ENCODE measurements at places on chromosomes 16 and 17.

DNA sequence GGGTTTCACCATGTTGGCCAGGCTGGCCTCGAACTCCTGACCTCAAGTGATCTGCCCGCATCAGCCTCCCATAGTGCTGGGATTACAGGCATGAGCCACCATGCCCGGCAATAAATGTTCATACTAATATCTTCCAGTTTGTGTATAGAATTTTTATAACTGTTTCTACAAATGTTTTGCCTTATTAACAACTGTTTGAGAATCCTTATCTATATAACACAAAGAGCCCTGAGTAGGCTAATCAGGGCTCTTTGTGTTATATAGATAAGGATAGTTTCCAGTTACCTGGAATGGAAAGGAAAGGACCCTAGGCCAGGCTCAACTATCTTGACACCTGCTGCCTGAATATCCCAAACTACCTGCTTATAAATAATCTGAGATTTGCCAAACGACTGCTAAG, 16.9 kb downstream of the TERF2 start:
- no peak for DNase-seq

DNA sequence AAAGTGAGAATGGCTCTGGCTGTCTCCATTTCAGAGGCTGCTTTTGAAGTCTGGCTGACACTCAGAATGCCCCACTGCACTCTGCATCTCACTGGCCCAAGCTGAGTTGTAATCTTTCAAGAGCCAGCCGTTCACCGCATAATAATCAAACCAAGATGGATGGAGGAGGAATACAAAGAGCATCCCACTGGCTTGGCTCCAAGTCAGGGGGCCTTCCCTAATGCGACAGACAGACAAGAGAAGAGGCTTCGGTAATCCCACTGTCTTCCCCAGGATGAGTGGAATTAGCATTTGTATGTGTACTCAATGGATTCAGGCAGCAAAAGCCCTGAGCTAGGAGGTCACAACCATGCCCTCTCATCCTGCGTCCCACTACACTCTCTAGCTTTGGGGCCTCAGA, 68.0 kb downstream of the CBLN1 start:
- no peak for DNase-seq

DNA sequence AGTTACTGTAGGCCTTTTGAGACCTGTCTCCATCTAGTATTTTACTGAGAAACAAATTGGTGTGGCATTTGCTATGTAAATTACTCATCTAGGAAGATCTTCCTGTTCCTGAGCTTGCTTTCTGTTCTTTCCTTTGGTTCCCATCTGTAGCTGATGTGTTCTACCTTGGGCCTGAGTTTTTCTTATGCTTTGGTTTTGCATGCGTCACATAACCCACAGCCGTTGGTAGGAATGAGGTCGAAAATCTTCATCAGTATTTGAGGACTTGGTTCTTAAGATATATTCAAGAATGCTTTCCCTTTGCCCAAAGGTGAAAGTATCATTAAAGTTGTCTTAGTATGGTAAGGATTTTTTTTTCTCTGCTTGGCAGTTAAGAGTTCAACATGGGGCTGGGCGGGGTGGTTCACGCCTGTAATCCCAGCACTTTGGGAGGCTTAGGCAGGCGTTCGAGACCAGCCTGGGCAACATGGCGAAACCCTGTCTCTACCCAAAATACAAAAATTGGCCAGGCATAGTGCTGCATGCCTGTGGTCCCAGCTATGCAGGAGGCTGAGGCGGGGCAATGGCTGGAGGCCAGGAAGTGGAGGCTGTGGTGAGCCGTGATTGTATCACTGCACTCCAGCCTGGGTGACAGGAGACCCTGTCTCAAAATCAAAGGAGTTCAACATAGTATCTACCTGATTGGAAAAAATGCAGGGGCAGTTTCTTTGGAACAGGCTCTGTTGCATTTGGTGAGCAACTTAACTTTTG, 28.8 kb downstream of the IST1 start:
- no peak for DNase-seq

DNA sequence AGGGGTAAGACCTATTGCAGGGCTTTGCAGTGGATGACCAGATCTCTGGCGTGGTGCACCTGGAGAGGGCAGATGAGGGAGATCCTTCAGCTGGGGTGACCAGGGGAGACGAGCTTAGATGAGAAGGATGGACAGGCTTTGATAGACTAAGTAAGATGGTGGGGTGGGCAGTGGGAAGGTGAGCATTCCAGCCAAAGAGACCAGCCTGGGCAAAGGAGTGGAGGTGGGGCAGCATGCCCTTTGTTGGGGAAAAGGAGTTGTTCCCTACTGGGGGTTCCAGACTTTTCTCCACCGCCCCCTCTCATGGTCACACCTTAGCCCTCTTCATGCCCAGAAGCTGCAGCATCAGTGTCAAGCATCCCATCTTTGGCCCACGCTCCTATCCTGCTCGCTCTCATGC, 27.6 kb downstream of the ANKRD40 start:
- DNase-seq = no peak

GRCh38 chr16:11755022-11755760, 12.5 kb upstream of the TXNDC11 start:
- DNase-seq = no peak

- DNase-seq = no peak
These were observed 1.7 kb downstream of the RPRML start for GRCh38 chr17:46977348-46977747.

Data from GOT3 (cell line).